Activated CD4-positive, alpha-beta T cell treated with anti-CD3 and anti-CD28 coated beads, Interleukin-2, amount 50 U/mL, for 4 hours (primary cell): ENCODE measurements at places on chromosomes 12 and 14.
A peak's percentile ranks its signal among the peaks of the same experiment; 100 is the strongest.

GRCh38 chr12:105084251-105085250 lies at the start of gene ALDH1L2:
Gene ALDH1L2, minus strand, starts transcription at chr12:105084458. Its CDS starts 22 bp downstream, at chr12:105084436.
- peak; percentile 14 for DNase-seq

- DNase-seq = no peak
These were observed 37.8 kb downstream of the HELB start for GRCh38 chr12:66340131-66340530.

- DNase-seq = no peak
These were observed 273.7 kb downstream of the CACNA1C start for GRCh38 chr12:2326470-2326869.

- no peak for DNase-seq
These were observed 1.6 kb downstream of the AGAP2 start for GRCh38 chr12:57736741-57737466.

GRCh38 chr14:54385556-54385955 lies 11.3 kb upstream of the CDKN3 start:
- DNase-seq = no peak

- DNase-seq = no peak
These were observed 70.4 kb upstream of the BTG1 start for GRCh38 chr12:92216092-92216491.

GRCh38 chr12:6768437-6768914 lies 2.3 kb downstream of the PTMS start:
- no peak for DNase-seq

- no peak for DNase-seq
These were observed 124.2 kb downstream of the NPAS3 start for GRCh38 chr14:33062881-33063280.

GRCh38 chr14:37622231-37622923 lies 26.9 kb downstream of the TTC6 start:
- no peak for DNase-seq

DNA sequence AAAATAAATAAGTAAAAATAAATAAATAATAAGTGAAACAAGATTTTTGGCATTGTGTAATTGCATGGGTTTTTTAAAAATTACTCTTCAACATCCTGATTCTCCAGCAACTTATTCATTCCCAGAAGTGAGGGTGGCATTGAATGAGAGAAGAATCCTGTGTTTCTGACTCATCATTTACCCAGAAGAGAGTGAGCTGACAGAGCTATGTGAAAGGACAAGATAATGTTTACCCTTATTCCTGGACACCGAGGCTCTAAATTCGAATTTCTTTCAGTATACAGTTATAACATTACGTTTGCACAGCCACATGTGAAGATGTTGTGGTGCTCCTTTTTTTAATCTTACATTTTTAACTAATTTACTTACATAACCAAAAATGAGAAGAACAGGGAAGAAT lies 36.4 kb downstream of the BBS10 start:
- DNase-seq = no peak

DNA sequence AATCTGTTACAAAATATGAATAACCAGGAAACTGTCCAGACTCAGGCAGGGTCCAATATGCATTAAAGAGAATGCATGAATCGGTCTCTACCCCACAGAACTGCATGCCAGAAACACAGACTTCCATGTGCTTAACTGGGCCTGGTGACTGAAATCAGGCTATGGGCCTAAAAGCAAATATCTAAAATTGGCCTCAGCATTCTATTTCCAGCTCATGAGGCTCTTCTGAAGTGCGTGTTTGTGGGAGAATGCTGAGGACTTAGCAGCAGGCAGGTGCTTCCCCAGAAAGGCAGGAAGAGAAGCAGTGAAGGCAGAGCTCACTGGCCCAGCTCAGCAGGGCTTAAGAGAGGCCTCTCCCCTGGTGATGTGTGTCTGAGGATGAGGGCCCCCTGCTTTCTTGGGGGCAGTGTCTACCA lies 48.5 kb downstream of the ADGRD1 start:
- DNase-seq = no peak

GRCh38 chr12:26791301-26791791 lies 41.6 kb downstream of the ITPR2 start:
- DNase-seq = no peak

- DNase-seq = no peak
These were observed 156.6 kb downstream of the DAD1 start for GRCh38 chr14:22432348-22432976.

- DNase-seq = no peak
These were observed 201.7 kb downstream of the SNAPC1 start for GRCh38 chr14:61963926-61964325.

- no peak for DNase-seq
These were observed 48.7 kb downstream of the DLK1 start for GRCh38 chr14:100775351-100775830.

- DNase-seq = no peak
These were observed 4.8 kb downstream of the SCNN1A start for GRCh38 chr12:6370576-6370935.

- no peak for DNase-seq
These were observed 30.3 kb downstream of the WBP11 start for GRCh38 chr12:14772946-14773345.

- no peak for DNase-seq
These were observed 23.3 kb downstream of the BMAL2 start for GRCh38 chr12:27355979-27356378.

DNA sequence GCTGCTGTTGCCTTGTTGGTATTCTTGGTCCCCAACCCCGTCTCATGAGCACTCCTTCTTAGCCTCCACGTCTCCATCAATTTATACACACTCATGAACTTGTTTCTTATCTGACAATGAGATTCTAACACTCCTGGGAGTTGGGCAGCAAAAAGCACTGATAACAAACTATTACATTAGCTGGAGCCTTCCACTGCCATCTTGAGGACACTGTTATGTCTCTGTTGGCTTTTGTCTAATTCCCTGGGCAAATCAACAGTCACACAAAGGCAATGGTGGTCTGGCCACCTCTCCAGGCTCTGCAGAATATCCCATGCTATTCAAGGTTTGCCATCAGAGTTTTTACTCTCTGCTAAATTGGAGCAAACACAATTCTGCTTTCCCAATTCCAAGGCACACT lies 117.8 kb upstream of the COCH start:
- DNase-seq = no peak

DNA sequence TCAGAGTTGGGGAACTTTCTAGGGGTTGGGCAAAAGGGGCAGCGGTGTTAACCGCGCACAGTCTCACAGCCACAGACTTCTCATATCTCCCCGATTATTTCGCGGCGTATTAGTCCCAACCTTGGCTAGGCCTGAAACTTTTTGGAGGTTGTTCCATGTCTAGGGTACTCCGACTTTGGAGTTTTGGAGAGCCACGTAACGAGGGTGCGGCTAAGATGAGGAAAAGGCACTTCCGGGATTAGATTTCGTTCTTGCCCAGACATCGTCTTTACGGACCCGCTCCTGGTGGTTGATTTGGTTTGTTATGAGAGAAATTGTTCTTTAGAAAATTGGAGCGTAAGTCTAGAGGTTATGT lies 513 bp downstream of the CCNK start:
- no peak for DNase-seq

GRCh38 chr14:50670196-50670865 lies 2.2 kb upstream of the SAV1 start:
- no peak for DNase-seq

DNA sequence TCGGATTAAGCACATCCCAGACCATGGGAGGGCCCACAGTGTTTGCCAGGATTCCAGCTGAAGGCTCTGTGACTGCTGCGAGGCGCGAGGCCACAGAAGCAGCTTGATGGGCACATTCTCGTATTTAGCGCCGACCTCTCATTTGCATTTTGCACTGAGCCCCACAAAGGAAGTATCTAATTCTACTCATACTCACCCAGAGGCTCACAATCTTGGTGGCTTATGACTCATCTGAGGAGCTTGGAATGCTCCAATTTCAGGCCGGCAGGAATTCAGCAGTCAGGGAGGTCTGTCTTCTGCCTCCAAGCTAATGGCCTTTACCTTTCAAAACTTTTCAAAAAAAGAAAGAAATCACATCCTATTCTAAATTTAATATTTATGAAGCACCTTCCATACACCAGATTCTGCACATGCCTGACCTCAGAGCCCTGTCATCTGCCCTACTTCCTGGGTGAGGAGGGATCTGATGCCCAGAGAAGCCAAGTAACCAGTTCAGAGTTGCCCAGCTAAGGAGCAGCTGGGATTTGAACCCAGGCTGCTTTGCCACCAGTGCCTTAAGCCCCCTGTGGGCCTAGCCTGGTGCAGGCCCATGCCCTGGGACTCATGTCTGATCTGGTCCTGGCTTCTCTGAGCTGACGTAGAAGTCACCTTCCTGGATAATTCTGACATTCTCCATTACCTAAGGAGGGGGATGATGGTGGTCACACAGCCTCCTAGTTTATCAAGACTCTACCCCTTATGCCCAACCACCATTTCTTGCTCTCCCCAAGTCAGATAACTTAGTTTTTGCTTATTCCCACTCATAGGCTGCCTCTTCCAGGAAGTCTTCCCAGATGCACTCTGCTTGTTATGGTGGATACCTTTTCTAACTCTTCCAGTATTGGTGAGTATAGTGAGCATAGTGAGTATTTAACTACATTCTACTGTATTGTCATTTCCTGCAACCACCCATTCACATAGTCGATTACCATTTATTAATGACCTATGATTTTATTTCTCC lies 198.9 kb downstream of the RBM19 start:
- no peak for DNase-seq

DNA sequence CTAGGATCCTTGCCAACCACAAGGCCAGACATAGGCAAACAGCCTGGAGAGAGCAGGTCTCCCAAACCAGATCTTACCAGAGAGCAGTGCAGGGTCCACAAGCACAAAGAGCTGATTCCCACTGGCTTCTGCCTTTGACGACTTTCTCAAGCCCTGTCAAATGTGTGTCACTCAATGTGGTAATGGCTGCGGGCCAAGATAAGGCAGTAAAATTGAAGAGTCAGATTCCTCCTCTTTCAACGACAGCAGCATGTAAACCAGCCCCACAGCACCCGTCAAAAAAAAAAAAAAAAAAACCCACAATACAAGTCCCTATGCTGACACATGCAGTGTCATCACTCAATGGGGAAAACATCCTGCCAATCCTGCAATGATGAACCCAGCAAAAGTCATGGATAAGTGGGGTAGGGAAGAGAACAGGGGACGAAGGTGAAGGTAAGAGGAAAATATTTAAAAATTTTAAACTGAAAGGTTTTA lies at the start of gene STON2:
Gene STON2, minus strand, starts transcription at position 123 of the 477 bp plus-strand sequence. CDS start 1,942 bp downstream, outside the sequence.
- no peak for DNase-seq

DNA sequence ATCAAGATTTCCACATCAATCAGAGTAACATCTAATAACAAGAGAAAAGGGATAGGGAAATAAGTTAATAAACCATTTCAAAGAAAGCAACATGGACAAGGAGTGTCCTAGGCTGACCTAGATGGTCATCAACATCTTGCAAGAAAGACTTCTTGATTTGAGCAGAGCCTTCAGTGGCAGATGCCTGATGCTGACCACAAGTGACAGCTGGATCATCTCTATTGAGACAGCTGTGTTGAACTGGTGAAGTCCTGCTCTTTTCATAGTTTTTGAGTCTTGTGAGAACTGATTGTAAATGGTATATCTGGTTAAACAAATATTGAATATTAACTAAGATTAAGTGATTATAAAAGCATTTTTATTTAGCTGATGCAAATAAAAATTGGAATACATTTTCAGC lies 1083.6 kb upstream of the LRFN5 start:
- no peak for DNase-seq

GRCh38 chr12:953776-954175 lies 4.3 kb upstream of the RAD52 start:
- no peak for DNase-seq

DNA sequence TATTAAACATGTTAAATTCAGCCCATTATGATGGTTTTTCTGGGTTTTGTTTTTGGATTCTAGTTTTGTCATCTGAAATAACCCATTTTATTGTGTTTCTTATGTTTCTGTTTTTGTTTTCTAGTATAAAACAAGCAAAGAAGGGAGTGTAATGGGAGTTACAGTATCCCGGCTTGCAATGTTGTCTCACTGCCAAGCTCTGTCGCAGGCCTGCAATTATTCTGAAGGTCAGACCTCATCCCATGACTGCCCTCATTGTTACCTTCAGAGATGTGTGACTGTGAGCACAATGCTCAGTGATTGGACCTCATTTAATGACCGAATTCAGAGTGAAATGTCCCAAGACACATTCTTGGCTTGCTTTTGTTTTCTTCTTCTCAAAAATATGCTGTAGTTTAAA lies 73.0 kb upstream of the ATF1 start:
- no peak for DNase-seq

DNA sequence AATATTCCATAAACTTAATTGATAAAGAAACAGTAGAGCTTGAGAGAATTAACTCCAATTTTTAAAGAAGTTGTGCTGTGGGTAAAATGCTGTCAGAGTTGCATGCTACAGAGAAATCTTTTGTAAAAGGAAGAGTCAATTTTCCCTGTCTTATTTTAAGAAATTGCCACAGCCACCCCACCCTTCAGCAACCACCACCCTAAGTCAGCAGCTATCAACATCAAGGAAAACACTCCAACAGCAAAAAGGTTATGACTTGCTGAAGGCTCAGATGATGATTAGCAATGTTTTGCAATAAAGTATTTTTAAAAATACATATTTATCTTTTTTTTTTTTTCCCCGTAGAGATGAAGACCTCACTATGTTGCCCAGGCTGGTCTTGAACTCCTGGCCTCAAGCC lies 6.5 kb upstream of the DRAM1 start:
- DNase-seq = no peak

GRCh38 chr12:65632131-65632855 lies 192.0 kb upstream of the HMGA2 start:
- DNase-seq = no peak

DNA sequence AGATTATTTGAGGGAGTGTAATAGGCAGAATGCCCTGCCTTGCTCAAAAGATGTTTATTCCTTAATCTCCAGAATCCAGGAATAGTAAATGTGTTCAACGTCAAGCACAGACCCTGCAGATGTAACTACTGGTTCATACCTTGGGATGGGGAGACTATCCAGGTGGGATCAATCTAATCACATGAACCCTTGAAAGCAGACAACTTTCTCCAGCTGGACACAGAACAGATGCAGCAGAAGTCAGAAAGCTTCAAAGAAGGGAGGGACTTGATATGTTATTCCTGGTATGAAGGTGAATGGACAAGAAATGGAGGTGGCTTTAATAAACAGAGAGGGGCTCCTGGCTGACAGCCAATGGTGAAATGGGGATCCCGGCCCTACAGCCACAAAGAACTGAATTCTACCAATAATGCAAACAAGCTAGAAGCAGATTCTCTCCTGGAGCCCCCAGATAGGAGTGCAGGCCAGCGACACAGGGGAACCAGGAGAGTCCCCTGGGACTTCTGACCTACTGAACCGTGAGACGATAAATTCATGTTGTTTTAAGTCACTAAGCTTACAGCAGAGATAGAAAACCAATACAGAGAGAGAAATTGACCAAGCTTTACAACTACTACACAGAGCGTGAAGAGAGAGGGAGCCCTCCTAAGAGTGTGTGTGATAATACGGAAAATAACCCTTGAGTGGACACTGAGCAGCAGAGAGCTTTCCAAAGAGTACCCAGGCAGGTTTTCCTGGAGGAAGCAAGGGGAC lies 133.5 kb upstream of the TMEM132C start:
- DNase-seq = no peak

DNA sequence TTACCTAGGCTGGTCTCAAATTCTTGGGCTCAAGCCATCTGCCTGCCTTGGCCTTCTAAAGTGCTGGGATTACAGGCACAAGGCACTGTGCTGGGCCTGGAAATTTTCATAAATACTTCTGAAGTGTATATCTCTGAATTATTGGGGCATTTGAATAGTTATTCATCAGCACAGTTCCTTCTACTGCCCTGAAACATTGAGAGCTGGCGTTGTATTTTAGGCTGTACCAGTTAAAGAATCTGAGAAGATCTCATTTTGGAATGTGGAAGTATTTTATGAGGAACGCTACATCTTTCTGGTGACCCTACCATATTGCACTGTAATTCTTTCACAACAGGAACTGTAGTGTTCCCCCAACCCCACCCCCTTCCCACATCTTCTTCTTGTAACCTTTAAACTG lies 349.0 kb upstream of the RGS6 start:
- DNase-seq = no peak
